D341Med (cell line): ENCODE measurements at places on chromosomes 6 and 20.

DNA sequence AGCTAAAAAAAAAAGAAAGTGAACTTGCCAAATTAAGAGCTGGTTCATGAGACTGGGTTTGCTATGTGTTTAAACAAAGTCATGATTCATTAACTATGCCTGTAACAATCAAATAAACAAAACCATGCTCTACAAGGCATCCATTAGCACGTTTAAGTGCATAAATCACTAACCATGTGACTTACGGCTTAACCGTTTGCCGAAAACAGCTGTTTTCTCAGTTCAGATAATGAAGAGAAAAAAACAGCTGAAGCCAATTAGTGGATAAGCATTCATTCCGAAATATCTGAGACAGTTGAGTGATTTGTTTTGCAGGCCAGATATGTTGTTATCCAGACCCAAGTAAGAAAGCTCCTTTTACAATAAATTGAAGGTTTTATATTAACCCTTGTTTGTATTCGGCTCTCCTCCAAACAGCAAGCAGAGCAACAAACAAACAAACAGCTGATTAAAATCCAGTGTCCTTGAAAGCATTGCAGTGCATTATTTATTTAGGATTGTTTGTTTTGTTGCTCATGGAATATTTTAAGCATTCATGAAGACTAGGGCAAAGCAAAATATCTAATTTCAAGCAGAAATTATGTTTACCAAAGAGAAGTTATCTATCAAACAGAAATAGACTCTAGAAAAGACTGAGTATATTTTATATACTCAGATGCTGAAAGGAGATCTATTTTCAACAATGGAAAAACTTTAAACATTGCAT is 343.5 kb downstream of the RFPL4B start:
- no peak for DNase-seq

DNA sequence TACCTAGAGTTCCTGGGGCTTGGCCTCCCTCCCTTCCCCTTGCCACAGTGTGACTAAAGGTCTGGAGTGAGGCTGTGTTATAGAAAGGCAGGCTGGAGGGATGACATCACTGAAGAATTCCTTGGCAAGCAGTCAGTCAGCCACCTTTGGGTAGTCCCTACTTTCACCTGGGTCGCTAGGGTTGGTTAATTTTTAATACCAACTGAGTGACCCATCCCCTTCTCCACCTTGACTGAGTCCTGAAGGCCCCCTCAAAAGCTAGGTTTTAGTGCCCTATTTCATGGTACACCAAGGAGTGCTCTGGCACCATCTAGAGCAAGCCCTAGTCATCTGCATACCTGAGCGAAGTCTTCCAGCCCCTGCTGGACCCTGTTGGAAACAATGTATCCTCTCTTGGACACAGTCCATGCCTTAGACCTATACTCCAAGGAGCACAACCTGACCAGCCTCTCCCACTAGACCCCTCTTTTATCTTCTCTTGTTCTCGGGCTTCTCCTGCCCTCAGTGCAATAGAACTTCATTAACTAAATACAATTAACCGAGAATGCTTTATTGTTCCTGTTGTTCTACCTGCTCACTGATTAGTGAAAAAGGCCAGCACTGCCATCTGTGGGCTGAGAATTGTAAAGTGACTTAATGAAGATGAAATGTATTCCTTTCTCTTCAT is 44.6 kb downstream of the RIN2 start:
- DNase-seq, result peak; percentile 50

DNA sequence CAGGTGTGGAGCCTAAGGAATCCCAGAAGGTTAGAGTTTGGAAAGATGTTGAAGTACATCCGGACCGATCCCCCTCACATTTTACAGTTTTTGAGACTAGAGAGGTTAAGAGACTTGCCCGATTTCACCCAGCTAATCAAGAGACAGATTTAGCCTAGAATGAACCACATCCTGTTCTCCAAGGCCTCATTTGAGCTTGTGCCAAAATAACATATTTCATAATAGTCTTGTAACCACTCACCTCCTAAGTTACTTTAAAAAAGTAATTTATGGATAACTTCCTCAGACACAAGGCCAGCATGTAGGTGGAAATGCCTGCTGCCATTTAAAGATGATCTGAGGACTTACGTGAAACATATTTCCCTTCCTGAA is 39.8 kb upstream of the ARHGAP18 start:
- DNase-seq, result no peak

- DNase-seq, result peak; percentile 59
Measured at GRCh38 chr6:9250852-9251251, 815.5 kb upstream of the SLC35B3 start.

- no peak for DNase-seq
Measured at GRCh38 chr6:158002951-158003853, 21.5 kb downstream of the SYNJ2 start.

GRCh38 chr6:139587469-139587868 is 213.0 kb upstream of the CITED2 start:
- DNase-seq, result no peak

GRCh38 chr6:169166896-169167580 is 86.6 kb downstream of the THBS2 start:
- DNase-seq, result no peak

GRCh38 chr20:38645351-38645750 is 43.7 kb downstream of the ARHGAP40 start:
- no peak for DNase-seq

- no peak for DNase-seq
Measured at GRCh38 chr20:50731930-50732690, 730 bp downstream of the PARD6B start.

- no peak for DNase-seq
Measured at GRCh38 chr20:13412806-13413445, 191.9 kb downstream of the ISM1 start.

DNA sequence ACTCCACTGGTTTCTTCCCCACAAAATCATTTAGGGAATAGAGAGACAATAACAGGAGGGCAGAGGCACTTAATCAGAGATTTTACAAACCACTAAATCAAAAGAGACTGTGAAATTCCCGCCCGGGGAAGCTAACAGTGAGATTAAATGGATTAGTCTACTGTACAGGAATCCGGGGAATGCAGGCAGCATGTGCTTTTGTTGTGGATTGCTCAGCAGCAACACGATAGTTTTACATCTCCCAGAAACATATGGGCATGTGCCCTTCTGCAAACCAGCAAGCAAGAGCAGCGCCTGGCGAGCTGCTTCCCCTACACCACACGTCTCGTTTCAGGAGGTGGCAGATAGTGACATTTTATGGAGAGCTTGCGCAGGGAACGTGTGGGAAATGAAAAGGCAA is 382.3 kb downstream of the CD83 start:
- peak; percentile 57 for DNase-seq

- no peak for DNase-seq
Measured at GRCh38 chr20:58401162-58401561, 12.1 kb downstream of the VAPB start.

GRCh38 chr20:57686931-57687652 is 22.7 kb downstream of the PMEPA1 start:
- DNase-seq, result no peak

DNA sequence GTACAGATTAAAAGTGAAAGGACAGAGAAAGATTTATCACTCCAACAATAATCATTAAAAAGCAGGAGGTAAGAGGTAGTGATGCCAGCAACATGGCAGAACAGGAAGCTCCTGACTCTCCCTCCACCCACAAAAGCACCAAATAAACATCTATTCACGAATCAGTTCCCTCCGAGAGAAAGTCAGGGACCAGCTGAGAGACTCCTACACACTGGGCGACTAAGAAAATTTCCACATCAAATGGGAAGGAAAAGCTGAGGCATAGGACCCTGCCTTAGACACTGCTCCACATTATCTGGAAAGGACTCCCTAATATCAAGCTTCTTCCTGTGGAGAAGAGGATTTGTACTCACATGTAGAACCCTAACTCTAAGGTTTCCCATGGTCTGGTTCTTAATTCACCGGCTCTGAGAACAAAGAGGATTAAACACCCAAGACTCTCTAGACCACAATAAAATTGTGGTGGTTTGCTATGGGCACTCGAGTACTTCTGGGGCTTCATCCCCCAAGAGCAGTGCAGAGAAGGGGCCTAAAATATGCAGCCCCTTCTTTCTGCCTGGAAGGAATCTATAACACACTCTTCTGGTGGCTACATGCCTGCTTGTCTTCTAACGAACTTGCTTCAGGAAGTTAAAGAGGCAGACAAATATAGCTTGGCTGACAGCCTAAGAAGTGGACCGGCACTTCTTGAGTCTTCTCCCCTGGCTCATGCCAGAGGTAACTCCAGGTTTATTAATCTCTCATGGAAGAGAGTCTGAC is 29.4 kb upstream of the ASF1A start:
- no peak for DNase-seq

DNA sequence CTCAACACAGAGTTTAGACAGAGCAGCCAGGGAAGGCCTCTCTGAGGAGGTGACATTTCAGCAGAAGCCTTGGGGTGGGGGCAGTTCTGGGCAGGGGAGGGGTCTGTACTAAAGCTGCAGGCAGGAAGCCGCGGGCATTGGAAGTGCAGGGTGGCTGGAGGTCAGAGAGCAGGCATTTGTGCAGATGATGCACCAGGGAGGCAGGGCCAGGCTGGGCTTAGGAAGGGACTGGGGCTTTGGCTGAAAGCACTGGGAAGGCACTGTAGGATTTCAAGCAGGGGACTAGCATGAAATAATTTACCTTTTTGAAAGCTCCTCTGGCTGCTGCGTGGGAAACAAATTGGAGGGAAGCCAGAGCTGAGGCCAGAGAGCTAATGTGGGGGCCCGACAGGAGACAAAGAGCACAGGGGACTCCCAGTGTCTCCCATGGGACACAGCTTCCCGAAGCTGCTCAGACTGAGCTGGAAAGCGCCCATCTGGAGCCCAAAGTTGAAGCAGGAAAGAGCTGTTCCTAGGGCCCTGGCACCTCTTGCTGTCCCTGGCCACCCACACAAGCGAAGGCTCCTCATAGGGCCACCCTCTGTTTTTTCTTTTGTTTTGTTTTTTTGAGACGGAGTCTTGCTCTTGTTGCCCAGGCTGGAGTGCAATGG is 19.3 kb downstream of the ADA start:
- peak; percentile 66 for DNase-seq

- DNase-seq, result peak; percentile 30
Measured at GRCh38 chr6:63816982-63817436, 181.4 kb downstream of the PHF3 start.

GRCh38 chr20:59157961-59158541 is 5.6 kb upstream of the ZNF831 start:
- DNase-seq, result no peak

- no peak for DNase-seq
Measured at GRCh38 chr6:134363323-134364039, 45.6 kb upstream of the SGK1 start.

DNA sequence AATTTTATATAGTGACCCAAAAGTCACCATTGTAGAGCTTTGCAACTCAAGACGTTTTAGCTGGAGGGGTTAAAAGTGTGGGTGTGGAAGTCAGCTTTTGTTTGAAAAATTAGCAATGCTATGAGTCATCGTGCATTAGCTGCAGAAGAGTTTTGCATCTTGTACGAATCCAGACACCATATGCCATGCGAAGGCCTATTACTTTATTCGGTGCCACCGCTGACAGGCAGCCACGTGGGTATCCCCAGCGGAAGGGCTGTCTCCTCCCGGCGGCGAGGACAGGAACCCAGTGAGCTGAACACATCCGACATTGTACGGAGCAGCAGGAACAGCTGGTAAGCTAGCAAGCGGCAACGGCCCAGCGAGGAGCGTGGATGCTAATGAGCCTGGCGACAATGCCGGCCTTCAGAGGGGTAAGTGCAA is 84.4 kb downstream of the INSM1 start:
- DNase-seq, result no peak

DNA sequence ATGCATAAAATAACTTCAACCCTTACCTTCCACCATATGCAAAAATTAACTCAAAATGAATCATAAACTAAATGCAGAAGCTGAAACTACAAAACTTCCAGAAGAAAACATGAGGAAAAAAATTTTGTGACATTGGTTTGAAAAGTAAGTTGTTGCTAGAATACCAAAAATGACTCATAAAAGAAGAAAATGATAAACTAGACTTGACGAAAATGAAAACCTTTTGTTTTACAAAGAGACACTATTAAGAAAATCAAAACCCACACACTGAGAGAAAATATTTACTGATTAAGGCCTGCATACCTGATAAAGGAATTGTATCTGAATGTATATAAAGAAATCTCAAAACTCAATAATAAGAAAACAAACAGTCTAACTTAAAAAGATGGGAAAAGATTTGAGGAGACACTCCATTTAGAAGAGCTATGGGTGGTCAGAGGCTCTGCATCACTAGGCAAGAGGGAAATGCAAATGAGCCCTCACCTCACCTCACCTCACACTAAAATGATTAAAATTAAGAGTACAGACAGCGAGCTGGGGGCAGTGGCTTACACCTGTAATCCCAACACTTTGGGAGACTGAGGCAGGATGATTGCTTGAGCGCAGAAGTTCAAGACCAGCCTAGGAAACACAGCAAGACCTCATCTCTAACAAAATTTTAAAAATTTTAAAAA is 97.6 kb upstream of the CST7 start:
- DNase-seq, result no peak

DNA sequence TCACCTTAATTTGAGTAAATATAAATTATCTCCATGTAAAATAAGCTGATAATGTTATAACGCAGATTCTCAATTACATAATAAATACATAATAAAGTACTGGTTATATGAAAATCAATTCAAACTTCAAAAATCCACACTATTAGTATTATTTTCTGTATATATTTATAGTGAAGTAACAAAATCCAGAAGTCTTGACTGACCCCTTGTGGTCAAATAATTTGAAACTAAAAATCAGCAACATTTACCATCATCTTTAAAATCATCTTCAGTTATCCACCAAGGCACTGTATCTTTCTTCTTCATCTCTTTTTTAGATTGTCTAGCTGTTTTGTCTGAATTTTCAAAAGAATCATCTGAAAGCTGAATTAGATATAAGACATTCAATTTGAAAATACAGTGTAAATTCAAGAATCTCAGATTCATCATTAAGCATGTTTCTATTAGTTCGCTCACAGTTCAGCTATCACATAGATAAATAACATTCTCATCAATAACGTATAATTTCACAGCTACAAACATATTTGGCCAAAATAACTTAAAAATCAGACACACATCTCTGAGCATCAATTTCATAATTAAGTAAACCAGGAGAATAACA is 6.5 kb downstream of the CEP162 start:
- no peak for DNase-seq

- no peak for DNase-seq
Measured at GRCh38 chr6:92763274-92763584, 656.1 kb downstream of the EPHA7 start.

DNA sequence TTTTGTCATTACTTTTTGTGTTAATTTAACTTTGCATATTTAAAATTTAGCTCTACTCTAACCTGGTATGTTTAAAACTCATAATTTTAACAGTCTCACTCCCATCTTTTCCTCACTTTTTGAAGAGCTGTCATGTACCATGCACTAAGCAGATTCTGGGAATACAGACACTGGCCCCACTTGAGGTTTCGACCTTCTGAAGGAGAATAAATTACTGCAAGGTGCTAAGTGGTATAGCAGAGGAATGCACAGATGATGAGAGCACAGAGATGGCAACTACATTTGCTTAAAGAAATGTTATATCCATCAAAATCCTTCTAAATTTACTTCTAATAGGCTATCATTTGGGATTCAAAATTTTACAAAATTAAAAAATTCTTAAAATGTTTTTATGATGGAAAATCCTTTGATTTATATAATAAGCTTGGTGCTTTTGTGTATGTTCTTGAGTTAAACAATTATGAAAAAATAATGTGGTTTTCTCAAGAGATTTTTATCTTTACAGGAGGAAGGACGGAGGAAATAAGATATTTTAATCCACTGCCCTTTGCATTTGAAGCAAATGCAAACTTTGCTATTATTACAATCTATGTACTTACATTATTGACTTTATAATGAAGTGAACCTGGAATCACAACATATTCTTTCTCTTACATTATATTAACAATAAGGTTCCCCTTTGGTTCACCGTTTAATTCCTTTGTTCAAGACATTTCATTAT is 79.3 kb downstream of the AHI1 start:
- DNase-seq, result no peak

- no peak for DNase-seq
Measured at GRCh38 chr6:10852361-10852960, 14.1 kb upstream of the MAK start.
